ENCODE measurements at places on chromosomes 2 and 18. TPM values are rescaled to one million over a fixed set of nuclear protein-coding genes. Genes with fewer than 3 reads are reported as not detected.

The IDH1 gene
- 84.6 TPM for total RNA-seq

The SPC25 gene
- 21.9 TPM for total RNA-seq

The SLC9A4 gene
- not detected for total RNA-seq

The SLC25A12 gene
- total RNA-seq: 14.9 TPM

The SERPINB11 gene
- total RNA-seq: not detected

The C2orf15 gene
- total RNA-seq: 0.45 TPM

The C2orf78 gene
- not detected for total RNA-seq

The SH3BP4 gene
- total RNA-seq: 33.9 TPM

The MEX3C gene
- total RNA-seq: 26.0 TPM

The NPHP1 gene
- 7.2 TPM for total RNA-seq

The INPP5D gene
- total RNA-seq: 0.69 TPM

The MEP1B gene
- total RNA-seq: 0.15 TPM

The FBXO41 gene
- total RNA-seq: 5.3 TPM

The RPRM gene
- total RNA-seq: not detected

The ALPG gene
- 0.15 TPM for total RNA-seq

The CHRNG gene
- not detected for total RNA-seq

The ZNF396 gene
- 0.66 TPM for total RNA-seq

The IL36RN gene
- 0.13 TPM for total RNA-seq

The IL36G gene
- total RNA-seq: not detected

The LIPG gene
- 0.10 TPM for total RNA-seq

The OSR1 gene
- 9.0 TPM for total RNA-seq
